ENCODE measurements at places on chromosomes 4 and X. TPM values are rescaled to one million over a fixed set of nuclear protein-coding genes. Genes with fewer than 3 reads are reported as not detected.
A peak's percentile ranks its signal among the peaks of the same experiment; 100 is the strongest.

DNA sequence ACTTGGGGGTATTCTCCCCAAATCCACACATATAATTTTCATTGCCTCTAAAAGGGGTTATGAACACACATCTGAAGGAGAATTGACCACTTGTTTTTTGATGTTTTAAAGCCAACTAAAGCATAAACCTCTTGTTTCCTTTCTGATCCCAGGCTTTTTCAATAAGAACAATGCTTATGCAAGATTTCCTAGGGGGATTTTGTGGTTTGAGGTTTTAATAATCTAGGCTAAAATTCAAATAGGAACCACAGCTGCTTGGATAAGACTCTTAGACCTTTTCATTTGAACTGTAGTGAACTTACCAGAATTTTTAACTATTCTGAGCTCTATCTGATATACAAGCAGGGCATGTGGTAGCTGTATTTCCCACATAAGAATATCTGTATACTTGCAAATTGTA lies 651.1 kb downstream of the ANKRD50 start:
- no peak for DNase-seq

- DNase-seq, result no peak
Observed at GRCh38 chr4:24794480-24794879, 893 bp upstream of the SOD3 start.

DNA sequence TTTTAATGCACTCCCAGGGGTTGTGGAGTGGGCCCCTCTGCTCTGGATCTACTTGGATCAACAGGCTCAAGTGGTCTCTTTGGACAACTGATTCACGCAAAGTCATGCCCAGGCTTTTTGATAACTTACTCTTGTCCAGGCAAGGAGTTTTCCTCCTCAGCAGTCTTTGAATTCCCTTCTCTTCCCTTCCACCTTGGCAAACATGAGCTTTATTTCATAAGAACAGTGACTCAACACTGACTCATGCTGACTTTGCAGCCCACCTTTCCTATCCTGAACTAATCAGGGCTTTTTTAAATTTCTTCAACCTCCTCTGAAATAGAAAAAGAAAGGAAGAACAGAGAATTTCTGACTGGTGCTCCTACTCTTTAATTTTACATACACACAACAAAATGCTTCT lies 132.1 kb upstream of the LDB2 start:
- no peak for DNase-seq

DNA sequence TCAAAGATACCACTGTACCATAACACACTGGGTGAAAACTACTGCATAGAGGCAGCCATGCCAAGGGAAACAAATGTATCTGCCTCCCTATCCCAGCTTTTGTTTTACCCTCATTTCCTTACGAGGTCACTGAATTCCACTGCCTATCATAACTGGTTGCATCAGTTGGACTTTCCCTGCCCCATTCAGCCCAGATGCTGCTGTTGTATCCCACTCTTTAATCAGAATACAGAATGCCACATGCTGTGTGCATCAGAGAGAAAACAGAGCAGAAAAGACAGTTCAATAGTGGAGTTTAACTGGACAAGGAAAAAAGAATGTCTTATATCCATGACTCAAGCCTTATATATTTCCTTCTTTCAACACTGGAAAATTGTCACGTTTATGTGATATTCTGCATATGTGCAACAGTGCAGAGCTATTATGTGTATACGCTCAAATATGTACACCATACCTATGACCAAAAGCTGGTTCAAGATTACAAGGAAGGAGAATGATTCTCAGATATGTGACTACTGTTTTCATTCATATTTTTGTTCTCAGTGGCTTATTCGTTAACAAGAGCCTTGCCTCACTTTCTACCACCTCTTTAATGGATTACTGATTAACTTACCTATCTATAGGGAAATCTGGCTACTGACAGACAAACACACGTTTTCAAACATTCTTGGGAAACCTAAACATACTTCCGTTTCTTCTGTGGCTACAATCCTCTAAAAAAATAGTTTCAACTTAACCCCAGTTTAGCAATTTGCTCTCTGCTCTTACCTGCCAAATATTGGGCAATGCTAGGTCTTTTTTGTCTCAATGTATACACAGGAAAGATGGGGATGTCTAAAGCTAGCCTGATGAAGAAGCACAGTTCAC lies 378.9 kb downstream of the SMARCA1 start:
- no peak for DNase-seq

- DNase-seq, result no peak
Observed at GRCh38 chr4:152202415-152202814, 333.5 kb downstream of the FBXW7 start.

GRCh38 chr4:23999714-24000469 lies 110.0 kb upstream of the PPARGC1A start:
- DNase-seq, result no peak

GRCh38 chr4:122525865-122526264 lies 69.3 kb upstream of the IL2 start:
- no peak for DNase-seq

GRCh38 chrX:88908056-88908455 lies 161.0 kb downstream of the CPXCR1 start:
- no peak for DNase-seq

GRCh38 chrX:48083212-48083611 lies 11.8 kb upstream of the ZNF630 start:
- peak; percentile 65 for DNase-seq

DNA sequence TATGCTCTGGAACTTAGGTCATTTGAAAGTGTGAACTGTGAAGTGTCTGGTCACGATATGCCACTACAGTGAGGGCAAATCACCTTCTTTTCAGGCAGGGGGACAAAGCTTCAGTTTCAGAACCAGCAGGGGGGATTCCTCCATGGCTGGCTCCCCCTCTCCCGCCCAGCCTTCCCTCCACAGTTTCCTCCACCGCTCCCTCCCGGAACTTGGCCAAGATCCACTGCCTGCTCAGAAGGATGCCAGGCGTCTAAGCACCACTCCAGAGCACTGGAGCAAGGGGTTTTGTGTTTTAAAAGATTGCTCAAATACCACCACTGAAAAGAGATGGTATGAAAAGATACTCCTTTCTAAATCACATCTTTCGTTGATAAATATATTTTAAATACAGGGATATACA lies 126.9 kb downstream of the ELOVL6 start:
- no peak for DNase-seq

DNA sequence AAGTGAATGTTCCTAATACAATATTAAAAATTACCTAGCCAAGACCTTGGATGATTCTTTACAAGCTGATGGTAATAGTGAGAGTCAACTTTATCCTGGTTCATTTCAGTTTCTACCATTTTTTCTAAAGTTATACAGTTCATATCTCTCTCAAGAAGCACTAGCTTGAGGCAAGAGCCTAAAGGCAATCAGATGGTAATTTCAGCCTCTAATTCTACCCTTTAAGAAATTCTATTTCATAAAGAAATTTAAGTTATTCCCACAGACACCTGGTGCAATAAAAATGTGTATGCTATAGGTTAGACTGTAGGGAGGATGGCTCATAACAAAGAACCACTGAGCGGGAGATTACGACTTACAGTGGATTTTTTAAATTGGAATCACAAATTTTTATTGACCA lies 984.2 kb upstream of the ADGRL3 start:
- no peak for DNase-seq

- DNase-seq, result peak; percentile 71
Observed at GRCh38 chr4:6942238-6942800, 32.7 kb downstream of the TBC1D14 start.

GRCh38 chr4:6969826-6970800 lies 60.5 kb downstream of the TBC1D14 start:
- DNase-seq, result no peak

- no peak for DNase-seq
Observed at GRCh38 chrX:18151649-18152048, 69.0 kb downstream of the BEND2 start.

- no peak for DNase-seq
Observed at GRCh38 chrX:28225513-28225912, 244.3 kb upstream of the DCAF8L1 start.

- no peak for DNase-seq
Observed at GRCh38 chr4:180160195-180160983, 2082.8 kb upstream of the TENM3 start.

- peak; percentile 2 for DNase-seq
Observed at GRCh38 chr4:155271557-155271956, 63.1 kb downstream of the NPY2R start.

DNA sequence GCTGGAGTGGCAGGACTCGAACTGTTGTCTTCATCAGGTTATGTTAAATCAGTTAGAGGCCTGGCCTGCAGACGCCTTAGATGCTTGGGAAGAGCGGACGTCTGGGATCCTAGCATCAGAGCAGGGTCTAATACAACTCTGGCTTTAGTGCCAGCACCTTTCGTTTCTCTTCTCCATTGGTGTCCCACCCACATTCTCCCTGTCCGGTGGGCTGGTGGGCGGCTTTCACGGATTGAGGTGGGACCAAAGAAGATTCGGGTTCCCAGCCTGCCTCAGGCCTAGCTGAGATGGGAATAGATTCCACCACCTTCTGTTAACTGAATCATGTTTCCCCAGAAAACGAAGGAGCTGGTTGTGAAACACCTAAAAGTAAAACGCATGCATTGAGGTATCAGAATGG lies 939 bp downstream of the PDK3 start:
- peak; percentile 11 for DNase-seq

DNA sequence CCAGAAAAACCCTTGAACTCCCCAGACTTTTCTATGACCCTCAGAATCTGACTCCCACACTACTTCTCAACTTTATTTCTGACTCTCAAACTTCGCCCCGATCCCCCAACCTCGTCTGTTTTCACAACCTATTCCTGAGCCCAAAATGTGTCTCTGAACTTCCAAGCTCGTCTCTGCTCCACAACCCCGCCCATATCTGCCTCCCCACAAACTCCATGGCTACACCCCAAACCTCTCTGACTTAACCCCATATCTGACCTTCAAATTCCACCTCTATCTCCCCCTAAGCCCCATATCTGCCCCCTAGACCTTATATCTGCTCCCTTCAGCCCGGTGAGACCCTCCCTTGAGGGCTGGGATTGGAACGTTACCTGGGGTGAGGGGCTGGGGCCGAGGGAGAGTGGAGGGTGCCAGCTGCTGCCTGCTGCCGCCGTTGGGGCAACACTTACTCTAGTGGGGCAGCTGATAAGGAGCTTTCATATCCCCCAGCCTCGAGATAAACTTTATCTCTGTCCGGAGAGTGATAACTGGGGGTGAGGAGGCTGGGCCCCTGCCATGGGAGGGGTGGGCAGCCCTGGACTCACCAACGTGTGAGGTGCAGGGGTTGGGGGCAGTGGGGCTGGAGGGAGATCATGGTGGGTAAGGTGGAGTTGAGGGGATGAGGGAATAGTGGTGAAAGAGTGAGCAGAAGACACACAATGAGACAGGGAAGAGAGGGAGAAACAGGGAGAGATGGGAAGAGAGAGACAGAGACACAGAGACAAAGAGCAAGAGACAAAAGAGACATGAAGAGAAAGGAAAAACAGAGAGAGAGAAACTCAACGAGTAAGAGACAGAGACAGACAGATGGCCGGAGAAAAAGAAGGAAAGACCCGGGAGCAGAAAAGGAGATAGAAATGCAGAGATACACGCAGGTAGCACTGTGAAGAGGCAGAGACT lies 1.4 kb downstream of the GATA1 start:
- no peak for DNase-seq

GRCh38 chr4:53537606-53538005 lies 53.7 kb downstream of the LNX1 start:
- DNase-seq, result no peak

GRCh38 chrX:10031746-10032145 lies 64.6 kb downstream of the CLDN34 start:
- DNase-seq, result no peak

DNA sequence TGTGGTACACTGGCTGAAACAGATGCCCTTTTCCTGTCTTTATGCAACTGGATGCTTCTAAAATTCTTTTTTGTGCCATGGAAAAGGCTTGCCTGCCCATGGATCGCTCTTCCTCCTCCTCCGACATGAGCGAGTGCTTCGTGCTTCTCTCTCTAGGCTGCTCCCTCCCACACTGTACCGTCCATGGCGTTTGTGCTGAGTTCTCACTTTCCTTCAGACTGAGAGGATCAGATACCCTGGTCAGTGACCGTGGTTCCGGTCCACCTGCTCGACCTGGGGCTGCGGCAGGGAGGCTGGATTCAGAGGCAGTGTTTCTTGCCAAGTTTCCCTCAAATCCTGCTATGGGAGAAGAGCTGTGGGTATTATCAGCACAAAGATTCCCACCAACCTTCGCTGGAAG lies 10.2 kb upstream of the CLDN24 start:
- no peak for DNase-seq

DNA sequence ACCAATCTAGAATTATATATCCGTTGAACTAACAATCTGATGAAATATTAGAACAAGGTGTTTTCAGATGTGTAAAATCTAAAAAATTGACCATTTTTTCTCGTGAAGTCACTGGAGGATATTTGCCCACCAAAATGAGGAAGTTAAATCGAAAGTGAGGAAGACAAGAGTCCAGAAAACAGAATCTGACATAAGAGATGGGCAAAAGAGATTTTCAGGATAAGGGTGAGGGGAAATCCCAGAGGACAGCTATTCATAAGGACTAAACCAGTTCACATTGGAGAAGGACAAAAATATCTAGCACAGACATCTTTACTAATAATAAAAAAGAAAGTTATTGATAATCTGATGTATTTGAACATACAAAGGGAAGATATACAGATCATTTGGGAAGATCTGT lies 18.7 kb upstream of the ALG13 start:
- DNase-seq, result no peak

DNA sequence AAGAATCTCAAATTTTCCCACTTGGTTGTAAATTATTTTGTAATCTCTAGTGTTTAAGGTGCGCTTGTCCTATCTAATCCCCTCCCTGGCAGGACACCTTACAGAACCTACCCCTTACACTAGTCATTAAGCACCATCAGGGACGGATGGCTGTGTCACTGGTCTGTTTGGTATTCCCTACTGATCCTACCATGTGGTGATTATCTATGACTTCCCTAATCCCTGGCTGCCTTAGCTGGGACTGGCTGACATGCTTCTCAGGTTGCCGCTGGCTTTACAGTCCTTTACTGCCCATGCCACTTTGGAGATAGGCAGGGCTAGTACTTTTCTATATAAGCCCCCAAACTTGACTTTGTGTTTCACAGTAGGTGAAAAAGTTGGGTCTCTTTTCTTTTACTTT lies 58.6 kb downstream of the ELOVL6 start:
- no peak for DNase-seq

- no peak for DNase-seq
Observed at GRCh38 chrX:45775468-45775867, 574.8 kb upstream of the DIPK2B start.

DHX15 gene
- total RNA-seq, result 174 TPM

CT55 gene
- not detected for total RNA-seq

STPG2 gene
- total RNA-seq, result not detected

SYNPO2 gene
- 0.18 TPM for total RNA-seq

KLHL8 gene
- 9.1 TPM for total RNA-seq

VCX3B gene
- not detected for total RNA-seq

FAM53A gene
- 1.9 TPM for total RNA-seq

PAGE1 gene
- not detected for total RNA-seq

SLC38A5 gene
- 24.7 TPM for total RNA-seq

REPS2 gene
- 9.2 TPM for total RNA-seq

MTTP gene
- total RNA-seq, result not detected

CCSER1 gene
- total RNA-seq, result 0.87 TPM

TBC1D19 gene
- total RNA-seq, result 16.8 TPM
